ENCODE measurements at places on chromosomes 5 and 9.

DNA sequence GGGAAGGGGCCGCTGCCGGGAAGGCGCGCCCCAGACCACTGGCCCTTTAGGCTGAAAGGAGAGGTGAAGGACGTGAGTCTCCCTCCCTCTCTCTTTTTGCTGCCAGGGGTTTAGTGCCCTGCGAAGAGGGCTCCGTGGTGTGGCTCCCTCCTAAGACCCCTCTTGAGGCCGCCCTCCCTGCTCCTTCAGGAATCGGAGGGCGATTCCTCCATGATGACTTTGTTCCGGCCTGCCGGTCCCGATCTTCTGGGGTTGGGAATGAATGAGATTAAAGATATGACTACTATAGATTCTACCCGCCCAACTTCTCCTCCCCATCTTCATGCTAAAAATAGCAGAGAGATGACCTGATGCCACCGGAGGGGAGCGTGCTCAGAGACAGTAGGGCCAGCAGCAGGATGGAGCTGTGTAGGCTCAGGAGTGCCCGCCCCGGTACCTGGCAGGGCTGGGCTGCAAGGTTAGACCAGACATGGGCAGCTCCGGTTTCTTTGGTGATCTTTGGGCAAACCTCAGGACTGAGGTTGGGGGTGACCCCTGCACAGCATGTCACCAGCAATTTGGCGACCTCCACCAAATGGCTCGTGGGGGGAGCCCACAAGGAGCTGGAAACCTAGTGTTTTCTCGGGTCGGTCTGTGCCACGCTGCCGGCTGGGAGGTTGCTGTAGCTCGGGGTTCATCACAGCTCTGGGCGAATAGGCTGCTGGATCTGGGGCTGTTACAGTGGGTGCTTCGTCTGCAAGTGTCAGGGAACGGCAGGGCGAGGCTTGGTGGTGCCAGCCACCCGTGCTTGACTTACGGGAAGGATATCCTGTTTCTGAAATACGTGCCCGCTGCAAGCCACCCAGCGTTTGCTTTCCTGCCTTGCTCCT lies 1.7 kb downstream of the OLFM1 start:
- DNase-seq, result no peak

- no peak for DNase-seq
Measured at GRCh38 chr5:96963267-96963666, 27.4 kb downstream of the LNPEP start.

DNA sequence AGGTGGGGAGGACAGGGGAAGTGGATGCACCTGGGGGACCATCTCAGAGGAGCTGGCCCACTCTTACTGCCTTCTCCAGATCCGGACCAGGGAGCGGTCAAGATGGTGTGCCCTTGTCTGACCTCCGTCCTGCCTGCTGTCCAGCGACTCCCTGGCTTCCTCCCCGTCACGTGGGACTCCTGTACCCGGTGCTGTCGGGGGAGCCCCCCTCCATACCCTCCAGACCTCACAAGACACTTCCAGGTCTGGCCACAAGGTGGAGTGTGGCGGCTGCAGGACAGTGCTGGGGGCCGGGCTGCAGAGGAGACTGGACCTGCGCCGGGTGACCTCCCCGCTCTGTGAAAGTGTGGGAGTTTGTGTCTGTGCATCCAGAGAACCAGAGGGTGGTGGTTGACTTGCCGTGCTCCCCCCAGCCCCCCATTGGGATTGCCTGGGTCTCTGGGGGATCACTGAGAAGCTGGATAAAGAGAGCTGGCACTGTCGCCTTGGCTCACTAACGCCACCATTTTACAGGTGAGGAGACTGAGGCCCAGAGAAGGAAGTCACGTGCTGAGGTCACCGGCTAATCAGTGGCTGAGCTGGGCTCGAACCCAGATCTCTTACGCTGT lies 1.9 kb upstream of the CRB2 start:
- no peak for DNase-seq

DNA sequence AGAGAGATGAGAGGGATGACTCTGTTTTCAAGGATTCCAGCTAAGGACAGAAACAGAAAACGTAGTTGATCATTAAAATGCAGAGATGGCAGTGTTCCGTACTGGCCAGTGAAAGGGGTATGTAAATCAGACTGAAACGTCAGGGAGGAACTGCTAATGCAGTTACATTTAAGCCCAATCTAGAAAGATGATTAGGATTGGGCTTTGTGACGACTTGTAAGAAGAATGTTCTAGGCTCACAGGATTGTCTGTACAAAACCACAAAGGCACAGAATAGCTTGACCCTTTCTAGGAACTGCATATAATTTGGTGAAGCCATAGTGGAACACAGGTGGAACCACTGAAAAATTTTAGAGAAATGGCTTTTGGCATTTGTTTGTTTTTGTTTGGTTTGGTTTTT lies 55.6 kb upstream of the TESK1 start:
- no peak for DNase-seq

GRCh38 chr5:164934039-164934438 lies 1428.6 kb downstream of the MAT2B start:
- no peak for DNase-seq

- no peak for DNase-seq
Measured at GRCh38 chr5:149156435-149157083, 15.3 kb downstream of the ABLIM3 start.

GRCh38 chr5:150570333-150570732 lies 62.4 kb downstream of the NDST1 start:
- no peak for DNase-seq

DNA sequence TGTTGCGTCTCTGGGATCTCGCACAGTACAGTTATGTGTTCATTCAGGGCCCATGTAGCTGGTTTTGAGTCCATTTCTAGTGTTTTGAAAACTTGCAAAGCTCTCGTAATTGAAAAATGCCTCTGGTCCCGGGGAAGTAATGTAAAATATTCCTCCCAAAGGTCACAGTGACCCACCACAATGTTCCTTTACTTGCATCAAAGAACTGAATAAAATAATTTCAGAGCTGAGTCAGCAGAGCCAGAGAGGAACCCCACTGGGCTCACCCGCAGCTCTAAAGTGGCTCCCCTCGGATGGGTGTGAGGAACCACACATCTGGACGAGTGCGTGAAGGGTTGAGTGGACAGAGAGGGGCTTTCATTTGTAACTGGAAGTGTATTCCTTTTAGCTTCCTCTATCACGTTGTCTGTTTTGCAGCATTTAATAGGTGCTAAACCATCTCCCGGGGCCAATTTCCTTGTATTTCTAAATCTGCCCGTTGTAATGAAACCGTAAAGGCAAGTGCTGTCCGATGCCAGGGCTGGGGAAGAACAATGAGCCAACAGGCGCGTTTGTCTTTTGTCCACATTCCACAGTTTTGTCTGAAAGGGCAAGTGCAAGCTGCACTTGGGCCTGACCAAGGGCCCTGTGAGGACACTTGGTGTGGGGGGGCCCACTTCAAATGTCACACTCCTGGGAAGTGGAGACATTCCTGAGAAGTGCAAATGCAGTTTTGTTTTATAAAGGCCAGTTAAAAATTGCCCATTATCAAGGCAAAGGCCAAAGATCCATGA lies 29.9 kb downstream of the COL5A1 start:
- DNase-seq, result no peak

- no peak for DNase-seq
Measured at GRCh38 chr9:89372979-89373378, 54.7 kb downstream of the SECISBP2 start.

- DNase-seq, result no peak
Measured at GRCh38 chr5:35644543-35644942, 26.9 kb downstream of the SPEF2 start.
